ENCODE measurements at places on chromosomes 7 and 10.

GRCh38 chr7:120984406-120984805 lies 4.1 kb upstream of the CPED1 start:
- DNase-seq = no peak

DNA sequence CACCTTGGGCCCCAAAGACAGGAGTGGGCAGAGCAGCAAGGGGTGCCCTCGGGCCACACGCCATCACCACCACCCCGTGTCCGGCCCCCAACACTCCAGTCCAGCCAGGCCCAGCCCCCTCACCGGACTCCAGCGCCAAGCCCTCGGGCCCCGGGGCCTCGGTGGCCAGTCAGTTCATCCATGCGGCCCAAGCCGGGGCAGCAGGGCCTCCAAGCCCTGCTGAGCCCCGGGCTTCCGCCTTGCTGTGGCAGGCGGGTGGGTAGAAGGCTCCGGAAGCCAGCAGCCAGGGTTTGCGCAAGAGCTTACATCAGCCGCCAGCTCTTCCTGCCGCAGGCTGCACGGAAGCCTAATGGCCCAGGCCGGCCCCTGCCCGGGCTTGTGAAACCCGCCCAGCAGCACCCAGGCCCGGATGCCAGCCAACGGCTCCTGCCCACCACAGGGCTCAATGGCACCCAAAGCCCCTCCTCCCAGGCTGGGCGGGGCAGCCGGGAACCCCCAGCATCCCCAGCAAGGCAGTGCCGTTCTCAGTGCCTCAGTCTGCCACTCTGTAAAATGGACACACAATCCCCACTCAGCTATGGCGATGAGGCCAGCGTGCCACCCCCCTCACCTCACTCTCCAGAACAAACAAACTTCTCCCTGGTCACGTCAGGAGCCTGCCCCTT lies 26.5 kb downstream of the TNRC18 start:
- peak; percentile 94 for DNase-seq

GRCh38 chr10:124735491-124736286 lies 8.5 kb downstream of the FAM53B start:
- DNase-seq = no peak

DNA sequence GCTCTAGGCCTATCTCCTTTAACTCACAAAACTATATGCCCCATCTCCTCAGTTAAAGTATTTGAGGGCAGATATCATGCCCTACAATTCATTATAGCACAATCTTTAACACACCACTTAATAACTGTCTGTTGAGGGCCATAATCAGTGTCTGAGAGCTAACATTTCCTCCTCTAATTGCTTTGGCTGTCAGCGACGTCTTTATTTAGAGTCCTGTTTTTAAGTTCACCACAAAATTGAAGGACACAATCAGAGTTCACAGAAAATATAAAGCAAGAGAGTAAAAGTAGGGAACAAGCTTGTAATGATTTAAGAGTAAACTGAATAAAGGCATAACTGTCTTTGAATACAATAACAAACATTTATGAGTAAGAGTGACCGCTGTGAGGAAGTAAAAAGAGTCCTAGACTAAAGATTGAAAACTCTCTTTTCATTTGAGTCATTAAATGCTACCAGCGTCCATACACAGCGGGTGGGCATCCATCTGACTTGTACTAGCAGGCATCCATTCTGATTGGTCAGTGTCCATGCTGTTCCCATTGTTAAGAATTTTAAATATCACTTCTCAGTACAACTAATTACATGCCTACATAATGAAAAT lies 38.4 kb upstream of the ABCB4 start:
- no peak for DNase-seq

GRCh38 chr10:87844837-87845623 lies 18.3 kb downstream of the KLLN start:
- no peak for DNase-seq

- DNase-seq = no peak
Observed at GRCh38 chr7:97847791-97848190, 24.4 kb downstream of the ASNS start.

GRCh38 chr10:30832001-30832748 lies 199.5 kb downstream of the ZNF438 start:
- no peak for DNase-seq

- DNase-seq = no peak
Observed at GRCh38 chr7:108455551-108455997, 662 bp downstream of the NRCAM start.

- no peak for DNase-seq
Observed at GRCh38 chr10:27526242-27526641, 22.1 kb downstream of the RAB18 start.

GRCh38 chr10:19862811-19863515 lies 46.7 kb downstream of the PLXDC2 start:
- DNase-seq = no peak

- DNase-seq = no peak
Observed at GRCh38 chr7:150715293-150715692, 1.1 kb upstream of the GIMAP1 start.

- no peak for DNase-seq
Observed at GRCh38 chr7:99409192-99409572, 413 bp downstream of the BUD31 start.

DNA sequence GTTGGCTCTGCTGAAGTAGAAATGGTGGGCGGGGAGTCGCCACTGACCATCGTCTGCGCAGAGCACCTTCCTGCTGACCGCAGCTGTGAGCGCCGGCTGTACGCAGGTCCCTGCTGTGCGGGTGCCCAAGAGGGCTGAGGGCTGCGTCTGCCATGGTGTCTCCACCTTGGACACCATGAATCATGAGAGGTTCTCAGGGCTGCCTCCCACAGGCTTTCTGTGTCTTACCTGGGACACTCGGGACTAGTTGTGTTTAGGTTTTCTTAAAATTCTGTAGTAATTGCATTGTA lies 44.9 kb upstream of the PRKAR1B start:
- no peak for DNase-seq

GRCh38 chr10:44320756-44321155 lies 64.1 kb downstream of the CXCL12 start:
- DNase-seq = no peak

DNA sequence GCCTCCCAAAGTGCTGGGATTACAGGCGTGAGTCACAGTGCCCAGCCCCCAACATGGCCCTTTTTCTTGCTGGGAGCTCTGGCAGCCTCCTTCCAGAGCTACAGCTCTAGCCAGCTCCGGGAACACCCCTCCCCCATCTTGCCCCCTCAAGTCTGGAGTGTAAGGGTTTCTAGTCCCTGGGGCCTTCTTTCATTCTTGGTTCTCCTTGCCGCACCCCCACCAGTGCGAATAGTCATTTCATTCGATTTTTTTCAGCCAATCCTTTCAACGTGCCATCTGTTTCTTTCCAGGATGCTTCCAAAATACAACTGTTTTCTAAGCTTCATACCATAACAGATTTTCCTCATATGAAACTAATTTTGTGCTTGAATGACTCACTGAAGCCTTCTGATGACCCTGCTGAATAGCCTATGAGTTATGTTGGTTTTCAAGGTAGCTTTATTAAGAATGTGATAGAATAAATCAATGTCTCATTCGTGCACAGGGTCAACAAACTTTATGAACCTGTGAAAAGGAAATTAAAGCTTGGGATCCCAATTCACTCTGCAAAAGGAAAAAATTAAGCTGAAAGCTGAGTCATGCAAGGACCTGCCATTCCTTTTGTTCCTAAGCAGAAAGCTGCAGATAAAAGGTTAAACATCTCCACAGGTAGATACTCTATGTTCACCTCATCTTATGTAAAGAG lies 38.6 kb downstream of the CDC14C start:
- no peak for DNase-seq

DNA sequence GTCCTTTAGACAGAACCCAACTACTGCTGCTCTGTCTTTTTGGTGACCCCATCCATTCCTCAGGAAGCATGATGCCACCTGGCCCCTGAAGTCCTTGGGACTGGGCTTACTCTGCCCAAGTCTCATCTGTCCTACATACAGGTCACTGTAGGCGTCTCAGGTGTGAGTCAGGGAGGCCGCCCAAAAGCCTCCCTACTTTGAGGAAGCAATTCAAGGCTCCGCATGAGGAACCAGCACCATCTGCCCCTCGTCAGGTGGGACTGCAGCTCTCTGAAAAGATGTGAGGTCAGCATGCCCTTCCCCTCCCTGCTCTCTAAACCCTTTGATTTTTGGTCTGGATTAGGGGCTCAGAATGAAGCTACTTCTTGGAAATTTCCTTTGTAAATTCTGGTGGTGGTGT lies 354.8 kb downstream of the CXCL12 start:
- no peak for DNase-seq

GRCh38 chr7:32102432-32102873 lies 32.2 kb upstream of the PDE1C start:
- DNase-seq = no peak

DNA sequence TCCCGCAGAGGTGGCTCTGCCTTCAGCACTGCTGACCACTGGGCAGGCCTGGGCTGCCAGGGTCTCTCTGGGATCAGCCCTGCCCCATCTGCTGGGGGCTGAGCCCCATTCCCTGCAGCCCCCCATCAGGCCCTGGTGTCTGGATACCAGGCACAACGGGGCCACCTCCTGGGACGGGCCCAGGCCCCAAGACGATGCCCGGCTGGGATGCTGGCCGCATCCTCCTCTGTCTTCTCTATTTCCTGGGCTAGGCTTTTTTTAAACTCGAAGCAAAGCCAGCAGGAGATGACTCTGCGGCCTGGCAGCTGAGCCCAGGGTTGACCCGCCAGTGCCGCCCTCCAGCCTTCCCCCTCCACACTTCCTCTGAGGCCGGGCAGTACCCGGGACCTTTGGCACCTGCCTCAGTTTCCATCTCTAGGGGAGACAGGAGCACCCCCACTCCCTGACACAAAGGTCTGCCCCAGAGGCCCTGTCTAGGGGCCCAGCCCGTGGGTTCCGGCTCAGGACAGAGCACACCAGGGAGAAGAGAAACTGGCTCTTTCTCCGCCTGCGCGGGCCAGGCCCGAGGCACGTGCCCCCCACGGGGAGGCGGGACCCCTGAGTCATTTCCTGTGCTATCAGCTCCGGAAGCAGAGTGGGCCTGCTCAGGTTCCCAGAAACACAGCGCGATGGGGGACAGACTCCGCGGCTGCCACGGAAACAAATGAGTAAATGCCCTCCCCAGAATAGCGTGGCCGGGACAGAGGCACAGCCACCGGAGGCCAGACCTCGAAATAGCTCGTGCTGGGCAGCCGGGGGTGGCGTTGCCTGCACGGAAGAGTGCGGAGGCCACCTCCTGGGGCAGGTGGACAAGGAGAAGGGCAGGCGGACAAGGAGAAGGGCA lies 84.6 kb upstream of the PDGFA start:
- DNase-seq = peak; percentile 45

GRCh38 chr10:10132009-10132408 lies 885.7 kb upstream of the CELF2 start:
- no peak for DNase-seq

GRCh38 chr7:100053215-100053614 lies 3.6 kb downstream of the ZSCAN21 start:
- peak; percentile 60 for DNase-seq

GRCh38 chr7:144011458-144012230 lies 11.5 kb downstream of the OR6B1 start:
- no peak for DNase-seq

DNA sequence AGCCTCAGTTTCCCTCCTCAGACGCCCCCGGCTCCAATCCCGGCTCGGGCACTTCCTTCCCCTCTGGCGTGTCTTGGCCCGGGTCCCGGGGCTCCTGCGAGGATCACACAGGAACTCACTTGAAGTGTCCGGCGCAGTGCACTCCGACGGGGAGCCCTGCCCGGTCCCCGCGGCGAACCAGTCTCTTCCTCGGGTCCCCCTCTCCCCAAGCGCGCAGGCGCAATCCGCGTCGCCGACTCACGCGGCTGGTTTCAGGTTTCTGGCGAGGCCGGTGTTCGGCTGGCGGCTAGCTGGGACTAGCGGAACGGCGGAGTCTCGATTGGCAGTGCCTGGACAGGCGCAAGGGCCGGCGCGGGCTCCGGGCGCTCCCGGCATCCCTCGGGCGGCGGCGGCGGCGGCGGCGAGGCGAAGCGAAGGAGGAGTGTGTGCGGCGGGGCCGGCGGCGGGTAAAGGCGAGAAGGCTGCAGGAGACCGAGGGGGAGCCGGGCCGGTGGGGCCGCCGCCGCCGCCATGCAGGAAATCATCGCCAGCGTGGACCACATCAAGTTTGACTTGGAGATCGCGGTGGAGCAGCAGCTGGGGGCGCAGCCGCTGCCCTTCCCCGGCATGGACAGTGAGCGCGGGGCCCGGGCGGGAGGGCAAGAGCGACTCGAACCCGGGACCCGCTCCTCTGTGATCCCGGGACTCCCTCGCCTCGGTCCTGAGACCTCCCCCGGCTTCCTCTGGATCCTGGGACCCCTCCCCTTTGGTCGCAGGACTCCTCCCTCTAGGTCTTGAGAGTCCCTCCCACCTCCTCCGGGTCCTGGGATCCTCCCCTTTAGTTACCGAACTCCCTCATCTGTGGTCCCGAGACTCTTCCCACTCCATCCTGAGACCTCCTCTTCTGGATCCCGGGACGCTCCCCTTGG lies at the start of the genes CPSF4 and PTCD1:
TSS of gene CPSF4 (plus strand) at position 371 of the 908 bp plus-strand sequence. CDS start at position 511, 140 bp downstream.
TSS of gene PTCD1 (minus strand) at position 226 of the 908 bp plus-strand sequence. CDS start 3,556 bp downstream, outside the sequence.
- peak; percentile 95 for DNase-seq

- no peak for DNase-seq
Observed at GRCh38 chr10:89091496-89091895, 100.9 kb downstream of the FAS start.

DNA sequence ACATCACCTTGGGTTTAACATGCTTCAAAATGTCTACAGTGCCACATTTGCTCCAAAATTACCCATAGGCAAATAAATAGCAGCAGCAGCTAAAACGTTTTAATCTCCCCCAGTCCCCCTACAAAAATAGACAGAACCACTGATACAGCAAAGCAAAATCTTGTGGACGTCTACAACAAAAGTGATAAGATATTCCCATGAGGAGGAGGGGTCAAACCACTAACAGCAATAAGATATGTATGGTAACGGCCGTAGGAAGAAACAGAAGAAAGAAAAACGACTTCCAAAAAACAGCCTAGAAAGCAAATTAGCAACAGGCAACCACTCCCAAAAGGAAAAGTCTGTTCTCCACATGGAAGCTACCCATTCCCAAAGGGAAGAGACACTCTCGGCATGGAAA lies 34.5 kb upstream of the ST8SIA6 start:
- no peak for DNase-seq

- peak; percentile 54 for DNase-seq
Observed at GRCh38 chr7:51366930-51367613, 50.5 kb upstream of the COBL start.

DNA sequence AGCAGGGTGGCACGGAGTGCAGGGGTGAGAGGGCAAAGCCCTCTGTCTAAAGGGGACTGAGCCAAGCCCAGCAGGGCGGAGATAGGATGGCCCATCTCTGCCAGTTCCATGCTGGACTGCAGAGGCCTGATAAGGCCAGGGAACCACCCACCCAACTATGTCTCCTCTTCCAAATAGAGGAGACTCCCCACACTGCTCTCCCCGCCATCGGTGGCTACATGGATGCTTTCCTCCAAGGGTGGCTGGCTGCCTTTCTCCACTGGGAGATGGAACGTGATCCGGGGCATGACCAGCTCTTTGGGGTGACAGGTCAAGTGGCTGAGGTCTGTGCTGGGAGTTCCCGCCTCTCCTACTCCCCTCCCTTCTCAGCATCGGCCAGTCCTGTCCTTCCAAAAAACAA lies 58.1 kb upstream of the MXI1 start:
- no peak for DNase-seq

- no peak for DNase-seq
Observed at GRCh38 chr10:133327651-133328357, 8.9 kb downstream of the CALY start.

DNA sequence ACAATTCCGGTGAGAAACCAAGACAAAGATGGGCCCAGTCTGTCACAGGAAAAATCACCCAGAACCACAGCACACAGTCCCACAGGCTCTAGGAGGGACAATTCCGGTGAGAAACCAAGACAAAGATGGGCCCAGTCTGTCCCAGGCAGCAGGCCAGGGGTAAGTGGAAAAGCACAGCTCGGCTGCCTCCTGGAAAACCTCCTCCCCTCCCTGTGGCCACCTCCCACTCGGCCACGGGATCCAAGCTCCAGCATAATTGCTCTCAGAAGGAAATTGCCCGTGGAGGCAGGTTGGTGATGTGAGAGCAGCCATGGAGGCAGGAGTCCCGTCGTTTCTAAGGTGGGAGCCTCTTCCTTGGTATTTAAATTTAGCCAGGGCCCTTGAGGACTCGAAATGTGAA lies 95.7 kb downstream of the PLXNA4 start:
- DNase-seq = no peak

Measured in prostate gland (tissue), 2 donors.